GM23338 (cell line): ENCODE measurements at places on chromosomes 5 and 9.

DNA sequence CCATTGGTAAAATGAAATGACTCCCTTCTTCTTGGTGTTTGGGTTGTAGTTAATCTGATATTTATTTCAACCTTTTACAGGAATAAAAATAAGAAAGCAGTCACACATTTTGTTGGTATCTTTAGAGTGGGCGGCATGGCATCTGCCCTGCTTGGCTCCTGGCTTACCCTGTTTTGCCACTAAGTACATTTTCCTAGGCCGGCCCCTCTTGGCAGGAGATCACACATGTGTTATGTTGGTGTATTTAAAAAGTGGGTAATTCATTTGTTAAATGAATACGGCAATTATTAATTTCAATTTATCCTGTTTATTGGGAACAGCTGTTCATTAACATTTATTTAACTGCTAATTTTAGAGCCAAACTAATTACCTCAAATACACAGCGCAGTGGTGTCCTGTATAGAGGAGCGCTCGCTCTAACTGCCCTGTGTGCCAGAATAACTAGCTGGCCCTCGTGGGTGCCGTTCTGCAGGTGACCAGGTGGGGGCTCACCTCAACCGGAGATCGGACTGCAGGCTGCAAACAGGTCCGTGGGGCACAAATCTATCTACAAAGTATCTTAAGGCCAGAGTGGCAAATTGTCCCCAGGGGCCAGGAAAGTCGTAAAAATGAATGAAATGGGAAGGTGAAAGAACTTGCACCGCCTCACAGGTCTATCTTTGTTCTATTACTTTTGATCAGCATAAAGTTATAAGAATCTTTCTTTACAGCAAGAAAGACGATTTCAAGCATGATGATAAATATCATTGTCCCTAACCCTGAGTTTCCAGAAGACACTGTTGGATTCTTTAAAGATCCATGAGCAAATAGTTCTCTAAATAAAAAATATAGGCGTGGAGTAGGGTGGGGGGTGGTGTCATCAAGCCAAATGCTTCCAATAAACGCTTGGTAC lies 26.2 kb upstream of the GPR151 start:
- DNase-seq, result peak; percentile 87

- no peak for DNase-seq
Observed at GRCh38 chr5:66224274-66224673, 80.2 kb downstream of the SREK1 start.

GRCh38 chr5:117454716-117455212 lies 880.1 kb upstream of the SEMA6A start:
- DNase-seq, result peak; percentile 74

GRCh38 chr5:91219091-91219802 lies 163.9 kb downstream of the ARRDC3 start:
- peak; percentile 18 for DNase-seq

DNA sequence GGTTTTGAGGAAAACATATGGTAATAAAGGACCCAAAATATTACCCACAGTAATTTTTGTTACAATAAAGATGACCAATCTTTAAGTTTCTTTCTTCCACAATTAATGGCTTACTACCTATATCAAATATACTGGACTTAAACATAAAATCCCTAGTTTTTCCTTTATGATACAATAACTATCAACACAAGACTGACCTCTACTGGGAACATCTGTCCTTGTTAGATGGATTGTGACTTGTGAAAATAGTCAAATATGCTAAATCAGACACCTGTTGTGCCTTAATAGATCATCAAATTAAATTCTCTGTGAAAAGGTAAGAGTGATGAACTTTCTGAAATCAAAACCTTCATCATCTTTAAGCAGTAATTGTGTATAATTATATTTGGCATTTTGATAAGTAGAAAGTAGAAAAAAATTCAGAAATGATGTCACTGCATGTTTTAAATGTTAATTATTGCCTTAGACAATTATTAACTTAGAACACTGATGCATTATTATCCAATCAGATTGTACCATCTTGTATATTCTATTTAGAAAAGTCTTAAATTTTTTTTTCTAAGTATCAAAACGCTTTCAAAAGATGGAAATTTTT lies 113.6 kb downstream of the DEPDC1B start:
- peak; percentile 33 for DNase-seq
